ENCODE measurements at places on chromosomes 3 and 15. TPM values are rescaled to one million over a fixed set of nuclear protein-coding genes. Genes with fewer than 3 reads are reported as not detected.

Gene DUOX2
- 0.04 TPM for total RNA-seq

GRCh38 chr3:50591196-50591741 lies 20.3 kb downstream of the CISH start:
- DNase-seq: no peak

GRCh38 chr15:38038659-38039442 lies 104.4 kb downstream of the TMCO5A start:
- no peak for DNase-seq

DNA sequence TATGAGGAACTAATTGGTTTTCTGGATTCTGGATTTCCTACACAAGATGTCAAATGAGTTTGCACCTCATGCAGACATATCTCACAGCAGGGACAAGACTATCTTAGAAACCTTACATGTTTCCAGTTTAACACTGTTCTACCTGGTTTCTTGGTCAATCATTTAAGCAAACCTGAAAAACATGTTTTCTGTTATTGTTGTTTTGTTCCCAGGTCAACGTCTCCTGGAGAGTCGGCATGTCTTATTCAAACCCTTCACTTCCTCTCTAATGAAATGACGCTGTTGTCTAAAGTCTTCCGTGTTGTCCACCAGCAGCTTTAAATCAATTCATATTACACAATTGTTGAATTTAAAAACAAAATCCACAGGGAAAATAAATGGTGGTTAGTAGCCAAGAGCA lies 150.9 kb downstream of the CNTN3 start:
- DNase-seq: no peak

Gene CD80
- 0.22 TPM for total RNA-seq

DNA sequence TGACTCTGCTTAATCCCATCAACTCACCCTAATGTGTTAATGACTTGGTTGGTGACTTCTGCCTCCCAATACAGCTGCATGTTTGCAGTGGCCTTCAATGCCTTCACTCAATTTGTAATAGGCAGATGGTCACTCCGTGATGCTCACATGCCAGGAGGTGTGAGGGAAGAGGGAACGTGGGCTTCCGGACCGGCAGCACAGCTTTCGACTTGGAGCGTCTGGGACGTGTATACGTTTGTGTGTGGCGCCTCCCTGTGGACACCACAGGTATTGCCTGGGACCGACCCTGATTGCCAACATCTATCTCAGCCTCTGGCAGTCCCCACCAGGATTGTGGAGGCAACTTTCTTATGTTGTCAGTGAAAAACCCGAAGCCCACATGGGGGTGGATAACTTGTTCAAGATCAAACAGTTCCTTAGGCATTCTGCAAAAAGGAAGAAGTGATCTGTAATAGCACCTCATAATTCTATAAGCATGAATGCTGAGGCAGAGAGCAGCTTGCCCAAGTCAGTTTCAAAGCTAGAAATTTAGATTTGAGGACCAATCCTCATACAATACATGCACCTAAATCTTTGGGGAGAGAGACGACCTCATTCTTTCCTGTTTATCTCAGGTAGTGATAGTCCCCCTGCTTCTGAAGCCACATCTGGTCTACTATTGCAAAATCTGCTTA lies 16.9 kb downstream of the MRPL46 start:
- DNase-seq: peak; percentile 40

GRCh38 chr15:78156653-78157052 lies 7.5 kb downstream of the IDH3A start:
- DNase-seq: no peak

Gene CPNE4
- 0.09 TPM for total RNA-seq

GRCh38 chr15:96448923-96449322 lies 118.4 kb downstream of the NR2F2 start:
- DNase-seq: no peak

DNA sequence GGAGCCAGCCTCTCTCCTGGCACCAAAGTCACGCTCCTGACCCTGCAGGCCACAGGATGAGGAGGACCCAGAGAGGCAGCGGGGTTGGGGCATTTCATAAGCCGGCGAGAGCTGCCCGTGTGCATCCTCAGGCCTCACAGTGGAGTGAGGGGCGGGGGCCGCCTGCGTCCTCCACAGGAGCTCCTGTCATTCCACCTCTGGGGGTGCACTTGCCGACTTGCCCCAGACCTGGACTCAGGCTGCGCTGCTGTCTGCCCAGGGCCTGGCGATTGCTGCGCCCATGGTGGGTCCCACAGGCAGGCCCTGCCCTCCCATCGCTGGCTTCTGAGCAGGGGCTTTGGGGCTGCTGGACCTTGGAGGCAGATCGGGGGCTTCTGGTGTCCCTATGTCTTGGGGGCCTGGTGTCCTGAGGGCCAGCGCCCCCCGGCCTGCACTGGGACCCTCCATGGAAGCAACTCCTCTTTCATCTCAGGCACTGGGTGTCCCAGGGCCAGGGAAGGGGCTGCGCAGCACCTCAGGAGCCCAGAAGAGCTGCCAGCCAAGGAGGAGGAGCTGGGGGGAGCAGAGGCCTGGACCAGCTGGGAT lies 184.0 kb downstream of the GOLGA6L6 start:
- DNase-seq: no peak

Gene STARD5
- total RNA-seq: 3.7 TPM

Gene ADAMTSL3
- 42.8 TPM for total RNA-seq

DNA sequence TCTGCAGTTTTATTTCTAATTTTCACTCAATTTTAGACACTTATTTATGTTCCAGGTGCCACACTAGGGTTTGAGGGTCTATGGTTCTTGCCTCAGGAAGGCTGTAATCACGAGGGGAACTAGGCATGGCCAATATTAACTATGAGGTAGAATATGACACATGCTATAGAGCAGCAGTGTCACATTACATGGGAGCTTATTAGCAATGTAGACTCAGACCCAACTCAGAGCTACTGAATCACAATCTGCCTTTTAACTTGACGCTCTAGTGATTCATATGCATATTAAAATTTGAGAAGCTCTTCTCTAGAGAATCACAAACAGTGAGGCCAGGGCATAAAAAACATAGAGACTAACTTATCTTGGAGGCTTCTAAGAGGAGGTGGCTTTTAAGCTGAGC lies 32.8 kb upstream of the MRPL3 start:
- DNase-seq: peak; percentile 8

DNA sequence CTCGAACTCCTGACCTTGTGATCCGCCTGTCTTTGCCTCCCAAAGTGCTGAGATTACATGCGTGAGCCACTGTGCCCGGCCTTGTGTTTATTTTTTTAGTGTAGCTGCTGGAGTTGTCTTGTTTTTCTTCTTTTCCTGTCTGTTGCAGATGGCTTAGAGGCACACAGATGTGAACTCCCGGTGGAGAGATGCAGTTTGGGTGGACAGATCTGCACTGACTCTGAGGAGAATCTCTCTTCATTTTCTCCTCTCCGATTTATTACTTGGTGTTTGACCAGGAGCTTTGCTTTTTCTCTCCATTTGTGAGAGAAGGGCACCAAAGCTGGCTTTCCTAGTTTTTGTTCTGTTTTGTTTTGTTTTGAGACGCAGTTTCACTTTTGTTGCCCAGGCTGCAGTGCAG lies 62.7 kb downstream of the USP13 start:
- DNase-seq: no peak

DNA sequence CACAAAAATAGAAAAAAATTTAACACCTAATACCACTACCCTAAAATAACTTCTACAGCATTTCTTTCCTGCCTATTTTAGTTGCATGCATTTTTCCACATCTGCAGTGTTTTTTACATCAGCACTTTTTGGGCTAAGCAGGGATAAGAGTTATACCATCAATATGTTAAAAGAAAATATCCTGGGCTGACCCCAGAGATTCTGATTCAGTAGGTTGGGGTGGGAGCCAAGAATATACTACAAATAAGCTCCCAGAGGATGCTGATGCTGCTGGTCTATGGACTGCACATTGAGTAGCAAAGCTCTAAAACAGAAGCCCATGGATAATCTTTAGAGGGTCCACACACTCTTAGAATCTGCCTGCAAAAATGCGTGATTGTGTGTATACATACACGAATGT lies 14.8 kb downstream of the FYCO1 start:
- DNase-seq: no peak

- DNase-seq: no peak
Measured at GRCh38 chr3:163033652-163034051, 1537.0 kb downstream of the OTOL1 start.

DNA sequence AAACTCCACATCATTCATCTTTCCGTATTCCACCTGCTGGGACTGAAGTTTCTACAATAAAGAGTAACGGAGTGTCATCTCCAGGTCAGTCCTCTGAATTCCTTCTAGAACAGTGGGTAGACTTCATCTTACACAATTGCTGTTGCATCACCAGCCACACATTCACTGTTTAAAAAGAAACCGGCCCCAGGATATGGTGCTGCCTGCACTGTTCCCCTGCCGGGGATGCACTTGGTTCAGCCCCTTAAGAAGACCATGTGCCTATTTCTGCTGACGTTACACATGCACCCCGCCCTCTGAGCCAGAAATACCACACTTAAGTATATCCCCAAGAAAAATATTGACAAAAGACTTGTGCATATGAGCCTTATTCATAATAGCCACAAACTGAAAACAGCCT lies 233.4 kb downstream of the FEZF2 start:
- no peak for DNase-seq

- no peak for DNase-seq
Measured at GRCh38 chr3:25471081-25471768, 43.2 kb downstream of the RARB start.

Gene TRIM42
- total RNA-seq: not detected

GRCh38 chr15:51303462-51303980 lies 34.9 kb downstream of the CYP19A1 start:
- no peak for DNase-seq

Gene GRK7
- total RNA-seq: 0.04 TPM

DNA sequence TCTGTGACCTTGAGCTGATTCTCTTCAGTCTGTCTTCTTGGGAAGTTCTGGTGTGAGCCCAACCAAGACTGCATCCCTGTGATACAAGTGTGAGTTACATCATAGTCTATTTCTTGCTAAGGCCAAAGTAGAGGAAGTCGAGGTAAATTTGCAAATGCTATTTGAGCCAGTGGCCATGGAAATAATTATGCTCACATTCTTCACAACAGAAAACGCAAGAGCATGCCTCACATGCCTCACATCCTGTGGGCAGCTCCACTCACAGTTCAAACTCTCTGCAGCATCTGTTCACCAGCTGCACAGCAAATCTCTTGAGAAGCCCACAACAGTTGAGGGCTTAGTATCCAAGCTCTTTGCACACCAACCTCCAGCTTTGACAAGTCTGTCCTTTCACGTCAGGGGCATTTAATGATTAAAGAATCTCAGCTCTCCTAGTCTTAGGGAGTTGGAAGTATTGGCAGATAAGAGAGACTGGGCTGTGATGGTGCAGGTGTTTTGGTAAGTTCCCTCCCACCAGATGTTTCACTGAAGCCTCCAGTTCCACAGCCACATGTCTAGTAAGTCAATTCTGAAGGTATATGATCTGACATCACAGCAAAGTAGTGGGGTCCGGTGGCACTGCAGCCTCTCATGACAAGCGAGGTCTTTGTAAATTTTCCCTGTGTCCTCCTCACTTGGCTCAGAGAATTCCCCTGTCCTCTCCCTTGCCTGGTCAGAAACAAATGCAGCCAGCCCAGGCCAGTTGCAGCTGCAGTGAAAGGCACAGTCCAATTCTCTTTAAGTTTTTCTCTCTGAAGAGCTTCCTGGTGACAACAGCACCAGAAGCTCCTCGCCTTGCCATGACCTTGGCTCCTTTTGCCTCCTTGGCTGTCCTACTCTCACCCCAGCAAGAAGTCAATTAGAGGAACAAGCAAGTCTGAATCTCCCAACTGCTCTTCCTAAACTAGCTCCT lies 166.1 kb downstream of the SSR3 start:
- peak; percentile 91 for DNase-seq

DNA sequence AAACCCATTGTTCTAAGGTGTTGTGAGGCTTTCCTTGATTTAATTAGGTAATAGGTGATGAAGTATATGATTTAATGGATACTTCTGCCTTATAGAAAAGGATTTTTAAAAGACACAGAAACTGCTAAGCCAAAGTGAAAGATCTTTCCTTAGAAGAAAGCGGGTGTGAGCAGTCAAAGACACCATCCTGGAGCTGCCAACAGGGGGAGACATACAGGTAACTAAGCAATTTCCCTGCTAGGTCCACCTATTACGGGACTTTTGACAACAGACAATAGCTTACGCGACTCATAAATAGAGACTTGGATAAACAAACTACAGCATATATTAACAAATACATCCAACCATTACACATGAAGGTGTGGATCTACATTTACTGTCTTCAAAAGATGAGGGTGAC lies 669.5 kb downstream of the SQOR start:
- no peak for DNase-seq

Gene FSD2
- 44.4 TPM for total RNA-seq

GRCh38 chr3:60989626-60990441 lies 261.4 kb downstream of the FHIT start:
- no peak for DNase-seq

Gene PCYT1A
- total RNA-seq: 34.7 TPM

GRCh38 chr15:52225230-52225629 lies 34.0 kb upstream of the GNB5 start:
- no peak for DNase-seq

DNA sequence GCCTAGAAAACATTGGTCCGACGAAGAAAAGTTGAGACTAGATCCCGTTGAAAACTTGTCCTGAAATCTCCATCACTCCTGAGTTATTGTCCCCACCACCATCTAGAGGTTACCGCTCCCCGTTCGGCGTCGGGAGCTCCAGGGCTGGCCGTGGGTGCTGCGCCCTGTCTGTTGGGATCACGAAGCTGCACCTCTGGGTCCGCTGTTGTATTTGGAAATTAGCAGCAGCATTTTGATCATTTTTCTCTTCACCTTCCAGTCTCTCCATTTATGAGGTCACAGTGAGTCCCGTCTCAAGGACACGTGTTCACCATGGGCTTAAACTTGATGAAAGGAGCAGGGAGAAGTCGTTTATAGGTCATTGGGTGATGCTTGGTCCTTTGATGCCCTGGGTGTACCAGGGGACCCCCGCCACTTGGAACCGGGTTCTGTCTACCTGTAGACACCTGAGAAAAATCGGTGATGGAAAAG lies 565 bp downstream of the MANF start:
- no peak for DNase-seq

DNA sequence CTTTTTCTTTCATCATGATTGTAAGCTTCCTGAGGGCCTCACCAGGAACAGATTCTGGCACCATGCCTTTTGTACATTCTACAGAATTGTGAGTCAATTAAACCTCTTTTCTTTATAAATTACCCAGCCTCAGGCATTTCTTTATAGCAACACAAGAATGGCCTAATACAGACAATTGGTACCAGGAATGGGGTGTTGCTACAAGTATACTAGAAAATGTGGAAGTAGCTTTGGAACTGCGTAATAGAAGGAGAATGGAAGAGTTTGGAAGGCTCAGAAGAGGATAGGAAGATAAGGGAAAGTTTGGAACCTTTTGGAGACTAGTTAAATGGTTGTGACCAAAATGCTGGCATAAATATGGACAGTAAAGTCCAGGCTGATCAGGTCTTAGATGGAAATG lies 108.9 kb upstream of the PLSCR4 start:
- no peak for DNase-seq

Gene TLR9
- 0.09 TPM for total RNA-seq

Gene IMPG2
- 1.3 TPM for total RNA-seq

GRCh38 chr15:60964527-60964926 lies 264.6 kb downstream of the RORA start:
- DNase-seq: no peak

- no peak for DNase-seq
Measured at GRCh38 chr3:150450916-150451315, 42.8 kb downstream of the TSC22D2 start.

Gene LMLN
- 3.2 TPM for total RNA-seq

Gene ALG3
- 9.6 TPM for total RNA-seq

- DNase-seq: no peak
Measured at GRCh38 chr3:149806171-149806778, 6.7 kb upstream of the RNF13 start.

All from muscle of leg (tissue), 16 donors.